Astrocyte of the hippocampus (primary cell): ENCODE measurements at places on chromosomes 1 and 21.
A peak's percentile ranks its signal among the peaks of the same experiment; 100 is the strongest.

- DNase-seq = peak; percentile 86
These were observed 47.6 kb downstream of the B3GALT5 start for GRCh38 chr21:39660191-39660980.

DNA sequence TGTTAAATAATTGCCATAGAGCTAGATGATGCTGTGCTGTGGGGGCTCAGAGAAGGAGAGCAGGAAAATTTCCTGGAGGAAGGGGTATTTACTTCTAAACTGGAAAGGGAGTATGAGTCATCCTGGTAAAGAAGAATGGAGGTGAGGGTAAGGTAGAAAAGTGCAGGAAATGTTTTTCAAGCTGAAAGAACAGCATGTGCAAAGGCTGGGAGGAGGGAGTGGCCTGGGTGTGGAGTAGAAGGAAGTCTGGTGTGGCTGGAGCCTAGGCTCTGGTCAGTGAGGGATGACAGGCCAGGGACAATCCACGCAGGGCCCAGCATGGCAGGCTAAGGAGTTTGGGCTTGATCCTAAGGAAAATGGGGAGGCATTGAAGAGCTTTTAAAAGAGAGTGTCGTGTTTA, 45.9 kb downstream of the MATN1 start:
- no peak for DNase-seq

DNA sequence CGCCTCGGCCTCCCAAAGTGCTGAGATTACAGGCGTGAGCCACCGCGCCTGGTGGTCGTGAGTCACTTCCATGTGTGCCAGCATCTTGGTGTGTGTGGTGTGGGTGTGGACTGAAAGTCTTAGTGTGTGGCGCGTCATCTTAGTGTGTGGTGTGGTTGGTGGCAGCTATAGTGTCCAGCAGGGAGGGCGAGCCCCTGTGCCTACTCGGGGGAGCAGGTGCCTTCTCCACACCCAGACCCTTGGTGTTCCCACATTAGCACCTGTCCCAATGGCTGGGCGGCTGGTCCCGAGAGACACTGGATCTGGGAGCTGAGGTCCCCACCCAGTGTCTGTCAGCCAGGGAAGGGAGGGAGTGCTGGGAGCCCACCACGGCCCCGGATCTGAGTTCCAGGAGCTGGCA, 2.8 kb downstream of the SCNN1D start:
- DNase-seq = peak; percentile 47

- DNase-seq = no peak
These were observed 103.5 kb downstream of the HMCN1 start for GRCh38 chr1:185837711-185838110.

- peak; percentile 6 for DNase-seq
These were observed 463.9 kb downstream of the PCP4 start for GRCh38 chr21:40331172-40331571.

DNA sequence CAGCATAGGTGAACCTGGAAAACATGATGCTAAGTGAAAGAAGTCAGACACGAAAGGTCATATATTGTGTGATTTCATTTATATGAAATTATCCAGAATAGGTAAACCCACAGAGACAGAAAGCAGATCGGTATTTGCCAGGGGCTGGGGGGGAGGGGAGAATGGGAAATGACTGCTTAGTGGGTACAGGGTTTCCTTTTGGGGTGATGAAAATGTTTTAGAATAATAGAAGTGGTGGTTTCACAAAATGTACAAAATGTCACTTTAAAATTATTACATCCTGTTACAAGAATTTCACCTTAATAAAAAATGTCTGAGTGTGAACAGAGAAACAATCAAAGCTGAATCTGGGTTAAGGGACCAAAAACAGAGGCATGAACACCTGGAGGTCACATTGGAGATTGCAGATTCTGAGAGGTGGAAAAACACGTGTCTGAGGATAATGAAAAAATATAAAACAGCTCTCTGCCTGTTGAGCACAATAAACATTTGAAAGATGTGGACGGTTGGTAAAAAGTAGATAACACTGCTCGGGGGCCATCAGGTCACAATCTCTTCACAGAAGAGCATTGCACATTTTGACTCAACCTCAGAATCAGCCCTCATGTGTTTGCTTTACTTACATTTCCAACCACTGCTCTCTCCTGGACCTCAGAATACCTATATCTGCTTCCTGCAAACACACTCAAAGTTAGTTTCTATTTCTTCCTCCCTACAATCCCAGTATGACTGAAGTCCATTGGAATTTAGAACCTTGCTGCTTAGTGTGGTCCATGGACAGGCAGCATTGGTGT, 3.2 kb downstream of the SLAMF6 start:
- no peak for DNase-seq

GRCh38 chr1:29807689-29808088, 571.4 kb downstream of the PTPRU start:
- no peak for DNase-seq

GRCh38 chr1:199877526-199878384, 149.8 kb upstream of the NR5A2 start:
- DNase-seq = no peak

- DNase-seq = peak; percentile 26
These were observed 51.0 kb upstream of the GORAB start for GRCh38 chr1:170481000-170481399.

DNA sequence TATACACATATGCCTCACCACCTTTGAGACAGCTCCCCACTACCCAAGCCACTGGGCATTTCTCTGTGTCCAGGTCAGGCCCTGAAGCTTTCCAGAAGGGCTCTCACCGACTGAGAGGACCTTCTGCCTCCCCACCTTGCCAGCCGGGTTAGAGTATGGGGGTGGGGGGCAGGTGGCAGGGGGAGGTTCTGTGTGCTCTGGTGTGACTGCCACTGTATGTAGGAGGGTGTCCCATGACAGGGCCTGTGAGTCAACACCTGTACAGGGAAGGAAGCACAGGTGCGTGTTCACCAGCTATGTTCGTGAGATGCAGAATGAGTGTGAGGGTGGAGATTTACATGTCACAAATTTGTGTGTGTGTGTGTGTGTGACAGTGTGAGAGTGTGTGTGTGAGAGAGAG, 7.0 kb downstream of the AHDC1 start:
- no peak for DNase-seq

DNA sequence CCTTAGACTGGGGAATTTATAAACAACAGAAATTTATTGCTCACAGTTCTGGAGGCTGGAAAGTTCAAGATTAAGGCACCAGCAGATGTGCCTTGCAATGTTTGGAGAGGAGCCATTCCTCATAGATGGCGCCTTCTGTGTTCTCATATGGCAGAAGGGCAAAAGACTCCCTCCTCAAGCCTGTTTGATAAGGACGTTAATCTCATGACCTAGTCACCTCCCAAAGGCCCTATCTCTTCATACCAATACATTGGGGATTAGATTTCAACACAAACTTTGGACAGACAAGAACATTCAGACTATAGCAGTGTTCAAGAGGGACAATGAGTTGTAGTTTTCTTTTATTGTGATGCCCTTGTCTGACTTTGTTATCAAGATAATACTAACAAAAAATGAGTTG, 34.3 kb downstream of the PSMG1 start:
- DNase-seq = no peak

GRCh38 chr1:234771642-234772344, 161.8 kb upstream of the IRF2BP2 start:
- DNase-seq = peak; percentile 54
